A172 (cell line): ENCODE measurements at places on chromosomes 11 and 22. TPM values are rescaled to one million over a fixed set of nuclear protein-coding genes. Genes with fewer than 3 reads are reported as not detected.
A peak's percentile ranks its signal among the peaks of the same experiment; 100 is the strongest.

- DNase-seq, result no peak
Measured at GRCh38 chr11:21132146-21132720, 462.8 kb downstream of the NELL1 start.

- peak; percentile 2 for DNase-seq
Measured at GRCh38 chr11:102451681-102452460, 694 bp downstream of the TMEM123 start.

DNA sequence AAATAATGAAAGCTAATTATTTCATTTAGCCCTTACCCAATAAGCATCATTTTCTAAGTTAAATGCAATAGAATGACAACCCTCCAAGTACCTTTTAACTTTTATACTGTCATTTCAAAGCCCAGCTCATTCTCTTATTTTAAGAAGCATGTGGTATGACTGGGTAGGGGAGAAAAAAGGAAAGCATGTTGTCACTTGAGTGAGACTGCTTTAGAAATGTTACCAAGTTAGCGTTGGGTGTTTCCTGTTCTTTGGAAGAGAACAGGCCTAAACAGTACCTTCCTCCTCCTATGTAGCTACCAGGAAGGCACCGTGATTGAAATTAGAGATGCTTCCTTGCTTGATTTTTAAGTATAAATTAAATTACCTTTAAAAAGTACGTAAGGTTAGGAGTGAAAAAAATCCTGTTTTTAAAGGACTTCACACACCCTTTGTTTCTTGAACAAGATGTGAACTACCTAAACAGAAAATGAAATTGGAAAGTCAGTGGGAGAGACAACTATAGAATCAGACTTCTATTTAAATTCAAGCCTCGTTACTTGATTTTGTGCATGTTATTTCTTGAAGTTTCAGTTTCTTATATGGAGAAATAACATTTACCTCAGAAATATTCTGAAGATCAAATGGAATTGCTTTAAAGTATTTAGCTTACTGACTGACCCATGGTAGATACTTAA is 741 bp upstream of the CNTF start:
- no peak for DNase-seq

DNA sequence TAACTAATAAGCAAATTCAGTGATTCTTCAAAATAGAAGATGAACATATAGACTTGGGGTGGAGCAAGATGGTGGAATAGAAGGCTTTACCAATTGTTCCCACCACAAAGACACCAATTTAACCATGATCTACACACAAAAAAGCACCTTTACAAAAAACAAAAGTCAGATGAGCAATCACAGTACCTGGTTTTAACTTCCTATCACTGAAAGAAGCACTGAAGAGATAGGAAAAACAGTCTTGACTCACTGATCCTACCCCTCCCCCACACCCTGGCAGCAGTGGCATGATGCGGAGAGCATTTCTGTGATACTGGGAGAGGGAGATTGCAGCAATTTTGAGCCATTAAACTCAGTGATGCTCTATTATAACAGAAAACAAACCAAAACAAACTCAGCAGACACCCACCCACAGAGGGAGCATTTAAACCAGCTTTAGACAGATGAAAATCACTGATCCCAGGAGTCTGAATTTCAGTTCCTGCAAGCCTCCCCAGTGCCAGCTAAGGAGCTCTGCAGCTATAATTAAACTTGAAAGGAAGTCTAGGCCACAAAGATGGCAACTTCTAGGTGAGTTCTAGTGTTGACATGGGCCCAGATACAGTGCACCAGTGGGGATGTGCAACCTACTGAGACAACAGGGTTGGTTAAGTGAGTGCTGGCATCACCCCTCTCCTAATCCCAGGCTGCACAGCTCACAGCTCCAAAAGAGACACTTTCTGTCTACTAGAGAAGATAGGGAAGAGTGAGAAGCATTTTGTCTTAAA is 161.8 kb upstream of the GRIA4 start:
- no peak for DNase-seq

- no peak for DNase-seq
Measured at GRCh38 chr22:45629469-45630089, 42.1 kb upstream of the ATXN10 start.

GRCh38 chr11:32566517-32566916 is 17.1 kb upstream of the EIF3M start:
- no peak for DNase-seq

Gene ALX4
- total RNA-seq, result 3.8 and 3.9 TPM in 2 replicates

Gene PNPLA5
- total RNA-seq, result not detected in 2 replicates

Gene POU2AF2
- not detected in 2 replicates for total RNA-seq

Gene RFPL3
- total RNA-seq, result not detected in 2 replicates
